ENCODE measurements at places on chromosomes 2 and 18.

- DNase-seq: no peak
Measured at GRCh38 chr2:58598171-58598570, 357.0 kb upstream of the FANCL start.

DNA sequence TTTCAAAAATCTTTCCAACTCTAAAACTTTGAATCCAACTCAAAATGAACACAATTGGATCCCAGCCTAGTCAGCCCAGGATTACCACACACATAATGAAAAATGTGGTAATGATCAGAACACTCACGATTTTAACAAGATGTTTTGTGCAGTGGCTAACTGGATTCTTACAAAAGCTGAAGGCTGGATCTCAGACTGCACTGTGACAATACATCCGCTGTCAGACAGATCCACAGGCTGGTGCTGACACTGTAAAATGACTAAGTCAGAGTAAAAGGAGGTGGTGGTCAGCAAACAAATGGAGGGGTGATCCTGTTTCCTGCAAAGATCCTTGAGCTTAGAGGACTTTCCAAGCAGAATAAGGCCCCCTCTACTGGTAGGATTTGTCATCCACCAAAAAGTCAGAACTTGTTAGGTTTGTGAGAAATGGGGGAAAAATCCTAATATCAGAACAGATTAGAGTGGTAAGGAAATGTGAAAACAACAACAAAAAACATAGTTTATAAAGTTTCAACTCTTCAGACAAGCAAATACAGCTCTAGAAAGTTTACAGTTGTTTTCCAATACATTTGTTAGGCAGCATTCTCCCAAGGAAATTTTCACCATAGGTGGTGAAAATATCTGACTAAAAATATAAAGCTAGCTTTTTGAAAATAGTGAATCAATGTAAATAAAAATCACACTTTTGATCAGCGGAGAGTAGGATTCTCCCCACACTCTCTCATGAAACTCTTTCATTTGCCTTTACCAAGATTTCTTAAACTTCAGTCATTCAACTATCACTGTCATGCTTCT, 211.9 kb downstream of the AGPS start:
- DNase-seq: peak; percentile 28

DNA sequence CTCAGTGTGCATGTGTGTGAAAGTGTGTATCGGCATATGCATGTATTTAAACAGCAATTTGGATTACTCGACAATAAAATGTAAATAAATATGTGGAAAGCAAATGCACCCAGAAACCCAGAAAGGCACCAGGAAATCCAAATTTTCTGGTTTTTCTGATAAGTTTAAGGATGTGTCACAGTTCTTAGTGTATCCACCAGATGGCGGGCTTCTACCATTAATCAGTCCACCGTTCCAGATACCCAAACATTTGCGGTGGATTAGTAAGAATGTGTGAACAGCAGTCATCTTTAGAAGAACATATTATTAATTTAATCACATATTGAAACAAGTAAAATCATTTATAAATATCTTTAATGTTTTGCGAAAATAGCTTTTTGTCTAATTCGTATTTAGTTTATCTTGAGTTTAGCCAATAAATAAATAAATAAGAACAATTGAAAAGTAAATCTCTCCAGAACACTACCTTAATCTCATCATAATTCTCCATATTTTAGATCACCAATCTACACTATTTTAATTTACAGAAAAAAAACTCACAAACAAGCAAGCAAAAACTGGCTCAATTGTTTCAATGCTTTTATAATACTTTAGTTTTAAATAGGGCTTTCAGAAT, 298.9 kb downstream of the DSEL start:
- peak; percentile 37 for DNase-seq

- no peak for DNase-seq
Measured at GRCh38 chr2:120341977-120342376, 4.0 kb upstream of the INHBB start.

- DNase-seq: no peak
Measured at GRCh38 chr18:48548011-48548771, 9.4 kb downstream of the CTIF start.

GRCh38 chr2:191617575-191617974, 60.4 kb upstream of the NABP1 start:
- DNase-seq: peak; percentile 45

DNA sequence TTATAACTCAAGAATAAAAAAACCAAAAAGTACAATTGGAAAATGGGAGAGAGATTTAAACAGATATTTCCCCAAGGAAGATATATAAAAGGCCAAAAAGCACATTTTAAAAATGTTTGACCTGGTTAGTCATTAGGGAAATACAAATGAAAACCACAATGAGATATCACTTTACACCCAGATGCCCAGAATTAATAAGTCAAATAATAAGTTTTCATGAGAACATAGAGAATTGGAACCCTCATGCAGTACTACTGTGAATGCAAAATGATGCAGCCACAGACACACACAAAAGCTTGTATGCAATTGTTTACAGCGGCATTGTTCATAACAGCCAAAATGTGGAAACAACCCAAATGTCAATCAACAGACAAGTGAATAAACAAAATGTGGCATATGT, 165.9 kb downstream of the ZNF385B start:
- no peak for DNase-seq

GRCh38 chr18:44325903-44326635, 354.6 kb upstream of the SETBP1 start:
- DNase-seq: peak; percentile 27

- DNase-seq: no peak
Measured at GRCh38 chr2:101850450-101850849, 141.3 kb upstream of the IL1R2 start.

DNA sequence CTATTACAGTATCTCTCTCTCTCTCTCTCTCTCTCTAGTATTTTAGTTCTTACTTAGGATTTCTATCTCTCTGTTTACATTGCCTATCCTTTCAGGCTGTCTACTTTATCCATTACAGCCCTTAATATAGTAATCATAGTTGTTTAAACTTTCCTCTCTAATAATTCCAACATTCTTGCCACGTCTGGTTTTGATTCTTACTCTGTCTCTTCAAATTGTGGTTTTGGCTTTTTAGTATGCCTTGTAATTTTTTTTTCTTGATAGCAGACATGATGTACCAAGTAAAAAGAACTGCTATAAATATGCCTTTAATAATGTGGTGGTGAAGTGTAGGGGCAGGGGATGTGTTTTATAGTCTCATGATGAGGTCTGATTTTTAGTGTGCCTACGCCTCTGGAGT, 1809.5 kb upstream of the CELF4 start:
- DNase-seq: no peak

GRCh38 chr2:232980683-232981082, 32.4 kb downstream of the NGEF start:
- no peak for DNase-seq

DNA sequence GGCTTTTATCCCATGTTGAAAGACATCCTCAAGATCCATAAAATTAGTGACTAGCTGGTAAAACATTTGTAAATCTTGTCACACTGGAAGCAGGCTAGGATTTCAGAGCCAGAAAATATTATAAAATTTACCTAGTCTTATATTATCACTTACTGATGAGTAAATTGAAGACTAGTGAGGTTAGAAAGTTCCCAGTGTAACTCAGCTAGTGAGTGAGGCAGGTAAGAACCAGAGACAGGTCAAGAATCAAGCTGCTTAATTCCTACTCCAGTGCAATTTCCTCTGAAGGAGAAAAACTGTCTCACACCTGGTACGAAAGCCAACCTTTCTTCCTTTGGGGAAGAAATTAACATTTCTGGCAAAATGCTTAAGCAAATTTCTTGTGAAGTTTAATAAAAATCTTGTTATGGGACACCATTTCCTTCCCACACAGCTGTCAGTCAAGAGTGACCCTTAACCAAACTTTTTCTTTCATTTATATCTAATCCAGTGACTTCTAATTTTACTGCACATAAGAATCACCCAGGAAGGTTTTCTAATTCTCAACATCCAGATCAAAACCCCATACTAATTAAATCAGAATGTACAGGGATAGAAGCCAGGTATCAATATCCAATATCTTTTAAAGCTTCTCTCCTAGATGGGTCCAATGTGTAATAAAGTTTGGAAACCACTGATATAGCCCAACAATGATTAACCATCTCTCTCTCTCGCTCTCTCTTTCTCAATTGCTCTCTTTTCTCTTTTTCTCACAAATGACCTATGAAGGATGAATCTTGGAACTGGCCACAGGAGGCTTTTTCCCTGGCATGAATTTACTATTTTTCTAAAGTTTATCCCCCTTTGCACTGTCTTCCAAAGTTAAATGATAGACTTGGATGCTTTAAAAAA, 264.3 kb upstream of the SLC39A10 start:
- no peak for DNase-seq

- peak; percentile 79 for DNase-seq
Measured at GRCh38 chr2:48454504-48454903, 75.5 kb upstream of the STON1 start.

GRCh38 chr2:128271597-128271910, 47.1 kb downstream of the HS6ST1 start:
- DNase-seq: no peak

DNA sequence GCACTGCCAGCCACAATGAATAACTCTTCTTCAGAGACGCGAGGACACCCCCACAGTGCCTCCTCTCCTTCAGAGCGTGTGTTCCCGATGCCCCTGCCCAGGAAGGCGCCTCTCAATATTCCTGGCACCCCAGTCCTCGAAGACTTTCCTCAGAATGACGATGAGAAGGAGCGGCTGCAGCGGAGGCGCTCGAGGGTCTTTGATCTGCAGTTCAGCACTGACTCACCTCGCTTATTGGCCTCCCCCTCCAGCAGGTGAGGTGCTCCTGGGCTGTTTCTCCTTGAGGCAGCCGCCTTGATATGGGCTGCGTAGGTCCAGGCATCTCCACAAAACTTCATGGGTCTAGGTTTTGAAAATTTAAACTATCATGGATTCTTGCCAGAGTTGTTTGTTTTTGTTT, 6.1 kb downstream of the NCAPH start:
- DNase-seq: no peak

DNA sequence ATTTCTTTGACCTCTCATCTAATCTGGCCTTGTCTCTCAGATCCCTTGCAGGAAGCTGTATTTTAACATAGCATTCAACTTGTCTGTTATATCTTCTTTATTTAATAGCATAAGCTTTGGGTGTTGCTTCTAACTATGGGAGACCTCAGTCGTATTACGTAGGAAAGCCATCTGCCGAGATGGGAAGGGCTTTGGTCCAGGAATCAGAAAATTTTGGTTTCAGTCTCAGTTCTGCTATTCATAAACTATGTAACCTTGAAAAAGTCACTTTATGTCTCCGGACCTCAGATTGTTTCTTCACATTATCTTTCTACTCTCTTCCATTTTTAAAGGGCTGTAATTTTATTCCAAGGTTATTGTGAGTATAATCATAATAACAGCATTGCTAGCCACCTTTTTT, 297.7 kb downstream of the SATB2 start:
- no peak for DNase-seq

DNA sequence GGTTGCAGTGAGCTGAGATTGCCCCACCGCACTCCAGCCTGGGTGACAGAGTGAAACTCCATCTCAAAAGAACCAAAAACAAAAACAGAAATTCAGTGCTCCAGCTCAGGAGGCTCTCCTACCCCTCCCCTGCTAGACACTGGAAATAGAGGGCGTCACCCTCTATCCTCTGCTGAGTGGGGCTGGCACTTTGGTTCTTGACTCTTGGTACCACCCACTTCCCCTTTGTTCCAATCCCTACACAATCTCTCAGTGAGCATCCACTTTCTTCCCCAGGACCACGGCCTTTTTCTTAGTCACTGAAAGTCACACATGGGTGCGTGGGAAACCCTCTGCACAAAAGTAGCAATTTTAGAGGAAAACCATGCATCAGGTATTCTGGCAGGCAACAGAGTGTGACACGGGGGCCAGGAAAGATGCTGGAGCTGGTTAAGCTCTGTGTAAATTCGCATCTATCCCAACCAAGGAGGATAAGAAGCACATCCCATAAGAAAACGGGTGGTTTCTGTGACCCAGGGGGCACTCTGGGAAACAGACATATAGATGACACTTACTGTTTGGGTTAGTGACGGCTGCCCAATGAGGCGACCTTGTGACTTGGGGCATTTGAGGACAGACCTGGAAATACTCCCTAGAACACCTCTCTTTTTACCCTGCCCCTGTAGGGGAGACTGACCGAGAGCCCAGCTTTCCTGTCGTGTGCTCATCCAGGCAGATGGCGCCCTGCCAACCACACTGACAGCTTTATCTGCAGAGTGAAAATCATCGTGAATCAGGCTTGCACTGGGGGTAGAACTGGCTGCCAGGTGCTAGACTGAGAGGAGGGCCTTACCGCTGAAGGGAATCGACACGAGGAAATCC, 7.7 kb downstream of the HJURP start:
- no peak for DNase-seq

DNA sequence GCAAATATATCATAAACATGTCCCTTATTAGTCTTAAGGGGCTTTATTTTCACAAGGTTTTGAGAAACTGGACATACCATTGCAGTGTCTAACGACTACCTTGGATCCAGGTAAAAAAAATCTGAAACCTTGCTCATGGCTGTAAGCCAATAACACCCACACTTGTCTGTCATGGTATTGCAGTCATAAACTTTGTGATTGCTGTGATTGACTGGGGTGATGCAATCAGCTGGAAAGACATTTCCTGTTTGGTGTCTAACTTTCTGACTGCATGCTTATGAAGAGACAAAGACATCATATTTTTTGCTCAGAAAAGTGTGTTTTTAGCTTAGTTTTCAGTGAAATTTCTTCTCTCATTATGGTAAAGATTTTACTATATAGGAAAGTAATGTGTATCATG, 635.0 kb downstream of the TSN start:
- DNase-seq: no peak

- no peak for DNase-seq
Measured at GRCh38 chr2:96891591-96892333, 21.9 kb upstream of the SEMA4C start.

GRCh38 chr18:11906926-11907874, 917 bp downstream of the MPPE1 start:
- no peak for DNase-seq

DNA sequence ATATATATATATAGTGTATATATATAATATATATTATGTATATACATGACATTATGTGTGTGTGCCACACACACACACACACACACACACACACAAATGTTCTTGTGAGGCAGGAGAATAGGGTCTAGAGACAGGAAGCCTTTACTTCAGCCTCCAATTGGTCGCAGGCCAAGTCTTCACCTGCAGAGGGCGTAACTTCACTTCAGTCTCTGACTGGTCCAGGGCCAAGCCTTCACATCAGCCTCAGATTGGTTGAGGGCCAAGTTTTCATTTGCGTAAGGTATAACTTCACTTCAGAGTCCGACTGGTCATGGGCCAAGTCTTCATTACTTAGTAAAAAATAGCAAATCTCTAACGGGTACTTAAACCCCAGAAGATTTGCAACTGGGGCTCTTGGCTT, 13.2 kb upstream of the SS18 start:
- peak; percentile 3 for DNase-seq

DNA sequence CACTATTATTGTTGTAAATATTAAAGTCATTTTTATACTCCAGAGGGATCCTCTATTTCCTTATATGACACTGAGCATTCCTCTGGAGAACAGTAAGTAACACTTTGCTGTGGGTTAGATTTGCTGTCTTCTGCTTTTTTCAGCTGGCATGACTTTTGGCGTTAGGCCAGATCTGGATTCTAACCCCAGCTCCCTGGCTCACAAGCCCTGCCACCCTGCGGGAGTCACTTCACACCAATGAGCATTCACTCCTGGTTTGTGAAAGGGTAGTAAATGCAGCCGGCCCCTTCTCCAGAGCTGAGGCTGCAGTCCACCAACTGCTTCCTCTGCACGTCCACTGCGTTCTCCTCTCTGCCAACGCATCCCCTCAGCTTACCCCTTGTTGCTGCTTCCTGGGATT, 373.8 kb upstream of the RAB6C start:
- DNase-seq: no peak

- no peak for DNase-seq
Measured at GRCh38 chr2:42824454-42824807, 32.0 kb upstream of the HAAO start.

GRCh38 chr2:77813599-77813998, 291.4 kb upstream of the LRRTM4 start:
- no peak for DNase-seq

All from AML-193 (cell line).